Urinary bladder (tissue), 4 donors: ENCODE measurements at places on chromosomes 1 and 21.

- DNase-seq = no peak
These were observed 85.8 kb downstream of the MIS18A start for GRCh38 chr21:32193098-32193465.

GRCh38 chr1:169392406-169392805, 24.4 kb downstream of the BLZF1 start:
- DNase-seq = no peak

DNA sequence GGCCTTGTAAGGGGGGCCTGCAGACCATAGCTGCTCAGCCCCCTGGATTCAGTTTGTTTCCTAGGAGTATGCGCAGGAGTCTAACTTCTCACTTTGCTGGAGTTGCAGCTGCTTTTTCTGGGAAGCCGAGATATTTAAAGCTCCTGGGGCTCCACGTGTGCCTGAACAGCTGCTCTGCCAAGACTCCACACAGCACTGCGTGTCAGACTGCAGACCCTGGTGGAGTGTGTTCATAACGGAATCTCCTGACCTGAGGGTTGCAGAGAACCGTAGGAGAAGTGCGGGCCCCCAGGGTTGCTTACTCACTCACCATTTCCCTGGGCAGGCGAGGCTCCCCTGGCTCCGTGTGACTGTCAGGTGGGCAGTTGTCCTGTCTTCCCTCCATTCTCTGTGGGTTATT, 474.3 kb upstream of the TMPRSS15 start:
- no peak for DNase-seq

DNA sequence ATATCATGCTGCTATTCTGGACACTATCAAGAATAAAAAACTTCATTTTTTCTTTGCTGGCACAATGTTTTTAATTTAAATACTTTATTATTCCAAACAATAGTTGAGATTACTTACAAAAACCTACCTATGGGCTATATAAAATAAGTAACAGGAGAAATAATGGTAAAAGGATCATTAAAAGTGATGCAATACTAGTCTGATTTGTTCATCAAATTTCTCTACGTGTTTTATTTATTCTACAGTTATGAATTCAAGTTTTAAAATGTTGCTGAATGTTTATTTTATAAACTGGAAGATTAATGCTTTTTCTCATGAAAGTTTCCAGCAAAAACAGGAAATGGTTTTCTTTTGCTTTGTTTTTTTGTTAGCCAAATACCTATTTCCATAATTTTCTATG, 662.4 kb upstream of the BRINP3 start:
- DNase-seq = no peak

DNA sequence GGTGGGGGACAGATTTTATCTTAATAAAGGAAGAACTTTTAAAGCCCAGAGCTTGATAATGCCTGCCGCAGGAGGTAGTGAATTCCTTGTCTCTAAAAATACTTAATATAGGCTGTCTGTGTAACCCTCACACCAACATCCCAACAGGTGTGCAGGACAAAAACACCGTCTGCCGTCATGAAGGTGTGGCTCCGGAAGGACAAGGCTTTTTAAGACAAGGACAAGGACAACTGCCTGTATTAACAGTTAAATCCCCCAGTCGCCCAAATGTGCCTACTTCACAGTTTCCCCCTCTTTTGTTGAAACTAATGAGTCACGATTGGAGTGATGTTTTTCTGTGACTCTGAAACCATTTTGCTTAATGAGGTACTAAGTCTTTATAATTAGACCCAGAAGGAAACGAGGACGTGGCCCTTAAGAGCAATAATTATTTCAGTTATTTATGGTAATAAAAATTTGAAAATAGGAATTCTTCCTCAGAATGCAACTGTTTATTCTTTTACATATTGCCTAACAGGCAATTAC, 27.3 kb upstream of the SPATA6 start:
- DNase-seq = no peak

DNA sequence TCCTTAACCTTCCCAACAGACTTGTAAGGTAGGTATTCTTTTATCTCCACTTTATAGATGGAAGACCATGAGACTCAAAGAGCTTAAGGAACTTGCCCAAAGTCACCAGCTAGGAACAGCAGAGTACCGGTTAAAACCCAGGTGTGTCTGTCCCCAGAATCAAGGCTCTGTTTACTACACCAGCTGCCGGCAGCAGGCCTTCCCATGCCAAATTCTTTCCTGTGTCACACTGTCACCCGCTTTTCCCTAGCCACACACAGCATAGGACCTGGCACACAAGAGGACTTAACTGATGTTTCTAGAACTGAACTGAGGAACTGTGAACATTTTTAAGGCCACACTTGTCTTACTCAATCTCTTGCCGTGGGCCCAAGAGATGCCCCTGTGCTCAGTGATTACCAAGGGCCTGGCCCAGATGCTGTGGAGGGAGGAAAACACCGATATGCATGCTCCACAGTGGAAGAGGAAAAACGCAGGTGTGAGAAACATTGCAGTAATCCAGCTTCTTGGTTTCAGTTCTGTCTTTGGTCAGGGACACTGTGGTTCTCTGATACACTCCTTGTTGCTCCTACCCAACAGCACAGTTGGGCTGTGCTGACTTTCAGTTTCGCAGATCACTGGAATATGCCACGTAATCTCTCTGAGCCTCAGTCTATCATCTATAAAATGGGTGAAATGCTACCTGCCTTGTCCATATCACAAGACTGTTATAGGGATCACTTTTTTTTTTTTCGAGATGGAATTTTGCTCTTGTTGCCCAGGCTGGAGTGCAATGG, 13.9 kb upstream of the LY9 start:
- DNase-seq = no peak

GRCh38 chr1:193310564-193310963, 124.2 kb upstream of the B3GALT2 start:
- no peak for DNase-seq

GRCh38 chr21:42848932-42849758, 30.2 kb downstream of the WDR4 start:
- DNase-seq = no peak
